GM19239 (cell line): ENCODE measurements at places on chromosomes 13 and 19.

DNA sequence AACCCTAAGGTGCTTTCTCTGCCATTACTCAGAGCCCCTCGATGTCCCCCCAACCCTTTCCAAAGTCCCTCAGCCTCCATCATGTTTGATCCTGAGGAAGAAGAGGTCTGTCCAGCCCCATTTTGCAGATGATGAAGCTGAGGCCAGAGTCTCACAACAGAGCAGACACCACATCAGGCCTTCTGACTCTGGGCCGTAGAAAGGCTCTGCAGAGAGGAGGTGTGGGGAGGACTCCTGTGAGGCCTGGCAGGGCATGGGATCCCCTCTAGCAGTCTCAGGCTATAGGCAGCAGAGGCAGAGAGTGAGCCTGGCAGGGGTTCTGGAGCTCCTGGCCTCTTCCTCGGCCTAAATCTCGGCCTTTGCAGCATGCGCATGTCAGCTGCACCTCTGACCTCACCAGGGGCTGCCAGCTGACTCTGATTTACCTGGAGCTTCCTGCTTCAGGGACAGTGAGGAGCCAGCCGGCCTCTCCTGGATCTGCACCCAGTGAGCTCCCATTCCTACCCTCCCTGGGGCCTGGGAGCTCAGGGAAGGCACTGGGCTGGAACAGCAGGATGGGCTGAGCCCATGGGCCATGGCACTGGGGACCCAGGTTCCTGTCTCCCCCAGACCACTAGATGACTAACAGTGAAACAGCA, 41.7 kb upstream of the VSTM2B start:
- no peak for DNase-seq

DNA sequence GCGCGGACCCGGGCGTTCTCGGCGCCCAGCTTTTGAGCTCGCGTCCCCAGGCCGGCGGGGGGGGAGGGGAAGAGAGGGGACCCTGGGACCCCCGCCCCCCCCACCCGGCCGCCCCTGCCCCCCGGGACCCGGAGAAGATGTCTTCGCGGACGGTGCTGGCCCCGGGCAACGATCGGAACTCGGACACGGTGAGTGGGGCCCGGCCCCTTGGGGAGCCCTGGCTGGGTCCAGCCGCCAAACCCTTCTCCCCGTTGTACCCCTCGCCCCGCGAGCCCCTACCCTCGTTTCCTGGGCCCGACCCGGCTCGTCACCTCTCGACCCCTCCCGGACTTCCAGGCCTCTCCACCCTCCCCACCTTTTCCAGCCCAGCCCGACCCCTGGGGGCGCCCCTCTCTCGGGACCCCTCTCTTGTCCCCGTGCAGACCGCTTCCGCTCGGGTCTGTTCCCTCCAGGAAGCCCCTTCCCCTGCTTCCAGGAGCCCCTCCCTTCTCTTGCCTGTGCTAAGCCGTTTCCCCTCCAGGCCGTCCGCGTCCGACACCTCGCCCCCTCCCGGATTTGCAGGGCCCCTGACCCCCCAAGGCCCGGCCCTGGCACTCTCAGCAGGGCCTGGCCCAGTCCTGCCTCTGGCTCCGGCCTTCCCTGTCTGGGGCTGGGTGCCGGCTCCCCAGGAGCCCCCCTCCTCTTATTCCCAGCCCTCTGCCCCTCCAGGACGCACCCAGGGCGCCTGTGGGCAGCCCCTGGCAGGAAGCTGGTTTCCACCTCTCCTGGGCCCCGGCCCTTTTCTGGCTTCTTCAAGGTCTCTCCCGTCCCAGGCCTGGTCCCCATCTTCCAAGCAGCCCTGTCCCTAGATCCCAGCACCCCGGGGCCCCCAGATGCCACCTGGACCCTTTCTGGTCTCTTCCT, 632 bp downstream of the MARK4 start:
- DNase-seq = peak; percentile 60

GRCh38 chr19:43318796-43319314, 34.6 kb upstream of the CD177 start:
- DNase-seq = no peak

DNA sequence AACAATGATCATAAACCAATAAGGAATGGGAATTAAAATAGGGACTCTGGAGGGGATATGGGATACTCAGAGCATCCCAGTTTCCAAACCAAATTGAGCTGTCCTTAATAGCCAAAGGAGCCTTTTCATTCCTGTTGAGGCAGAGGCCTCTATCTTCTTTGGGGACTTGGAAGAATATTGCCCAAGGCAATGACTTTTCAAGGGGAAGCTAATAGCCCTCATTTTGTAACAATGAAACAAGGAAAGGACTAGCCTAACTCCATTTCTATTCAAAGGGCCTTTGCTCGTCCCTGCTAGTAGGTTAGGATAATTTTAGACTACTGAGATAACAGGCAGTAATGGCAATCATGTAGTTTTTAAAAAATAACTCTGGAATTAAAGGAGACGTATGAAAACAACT, 789.8 kb upstream of the SLITRK5 start:
- no peak for DNase-seq

DNA sequence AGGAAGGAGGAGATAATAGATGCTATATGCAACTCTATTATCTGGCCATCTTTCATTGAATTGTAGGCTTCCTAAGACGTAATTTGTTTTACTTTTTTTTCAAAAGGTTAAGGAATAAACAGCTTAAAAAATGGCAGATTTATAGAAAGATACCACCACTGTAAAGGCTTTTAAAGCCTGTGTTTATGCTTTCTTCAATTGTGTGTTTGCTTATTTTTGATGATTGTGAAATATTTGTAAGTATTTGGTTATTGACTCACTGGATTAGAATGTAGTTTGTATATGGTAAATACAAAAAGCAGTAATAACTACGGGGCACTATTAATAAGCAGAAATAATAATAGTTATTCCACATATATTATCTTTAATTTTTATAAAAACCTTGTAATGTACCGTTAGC, 437.9 kb downstream of the KLF5 start:
- DNase-seq = no peak

GRCh38 chr13:113129921-113130750, 7.5 kb downstream of the F10 start:
- DNase-seq = no peak

- DNase-seq = no peak
Observed at GRCh38 chr19:12756150-12756883, 4.7 kb downstream of the BEST2 start.

- DNase-seq = no peak
Observed at GRCh38 chr13:106028911-106029310, 506.6 kb downstream of the EFNB2 start.

DNA sequence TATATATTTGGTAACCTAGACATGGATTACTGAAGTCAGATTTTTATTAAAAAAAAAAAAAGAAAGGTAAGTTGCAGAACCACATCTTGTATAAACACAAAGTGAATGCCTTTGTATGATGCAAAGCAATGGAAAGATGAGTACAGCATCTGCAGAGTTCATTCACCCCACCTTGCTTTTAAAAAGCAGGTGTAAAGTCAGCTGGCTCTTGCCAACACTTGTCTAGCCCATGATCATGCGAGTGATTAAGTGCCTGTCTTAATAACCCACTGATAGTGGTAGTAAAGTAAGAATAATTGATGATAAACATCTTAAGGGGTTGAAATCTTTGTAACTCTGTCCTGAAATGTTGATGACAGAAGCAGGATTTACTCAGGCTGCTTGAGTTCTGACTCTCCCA, 710.4 kb downstream of the EFNB2 start:
- DNase-seq = no peak

GRCh38 chr19:18264971-18265540, 9.2 kb downstream of the IQCN start:
- DNase-seq = no peak

GRCh38 chr19:45826934-45827333, 11.8 kb upstream of the RSPH6A start:
- DNase-seq = no peak

- DNase-seq = no peak
Observed at GRCh38 chr13:30698488-30699005, 36.8 kb upstream of the ALOX5AP start.

GRCh38 chr19:5765220-5765619, 19.3 kb downstream of the PRR22 start:
- DNase-seq = no peak

GRCh38 chr19:43524922-43525835, 1.8 kb downstream of the ETHE1 start:
- DNase-seq = no peak

DNA sequence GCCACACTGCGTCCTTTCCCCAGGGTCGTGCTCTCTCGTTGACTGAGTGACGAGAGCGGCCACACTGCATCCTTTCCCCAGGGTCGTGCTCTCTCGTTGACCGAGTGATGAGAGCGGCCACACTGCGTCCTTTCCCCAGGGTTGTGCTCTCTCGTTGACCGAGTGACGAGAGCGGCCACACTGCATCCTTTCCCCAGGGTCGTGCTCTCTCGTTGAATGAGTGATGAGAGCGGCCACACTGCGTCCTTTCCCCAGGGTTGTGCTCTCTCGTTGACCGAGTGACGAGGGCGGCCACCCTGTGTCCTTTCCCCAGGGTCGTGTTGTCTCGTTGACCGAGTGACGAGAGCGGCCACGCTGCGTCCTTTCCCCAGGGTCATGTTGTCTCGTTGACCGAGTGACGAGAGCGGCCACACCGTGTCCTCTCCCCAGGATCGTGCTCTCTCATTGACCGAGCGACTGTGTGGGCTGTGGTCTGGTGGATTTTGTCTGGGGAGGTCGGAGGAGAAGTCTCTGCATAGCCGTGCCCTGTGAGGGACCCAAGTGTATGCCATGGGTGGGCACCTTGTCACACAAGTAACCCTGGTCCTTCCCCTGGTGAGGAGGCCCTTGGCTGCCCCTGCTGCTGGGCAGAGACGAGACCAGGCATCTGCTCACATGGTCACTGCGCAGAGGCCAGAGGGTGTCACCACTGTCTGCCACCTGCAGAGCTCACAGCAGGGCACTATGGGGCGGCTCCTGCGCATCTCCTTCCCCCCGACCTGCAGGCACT, 107.7 kb downstream of the KDM4B start:
- DNase-seq = no peak

GRCh38 chr13:43058318-43058674, 34.9 kb downstream of the DNAJC15 start:
- DNase-seq = no peak

DNA sequence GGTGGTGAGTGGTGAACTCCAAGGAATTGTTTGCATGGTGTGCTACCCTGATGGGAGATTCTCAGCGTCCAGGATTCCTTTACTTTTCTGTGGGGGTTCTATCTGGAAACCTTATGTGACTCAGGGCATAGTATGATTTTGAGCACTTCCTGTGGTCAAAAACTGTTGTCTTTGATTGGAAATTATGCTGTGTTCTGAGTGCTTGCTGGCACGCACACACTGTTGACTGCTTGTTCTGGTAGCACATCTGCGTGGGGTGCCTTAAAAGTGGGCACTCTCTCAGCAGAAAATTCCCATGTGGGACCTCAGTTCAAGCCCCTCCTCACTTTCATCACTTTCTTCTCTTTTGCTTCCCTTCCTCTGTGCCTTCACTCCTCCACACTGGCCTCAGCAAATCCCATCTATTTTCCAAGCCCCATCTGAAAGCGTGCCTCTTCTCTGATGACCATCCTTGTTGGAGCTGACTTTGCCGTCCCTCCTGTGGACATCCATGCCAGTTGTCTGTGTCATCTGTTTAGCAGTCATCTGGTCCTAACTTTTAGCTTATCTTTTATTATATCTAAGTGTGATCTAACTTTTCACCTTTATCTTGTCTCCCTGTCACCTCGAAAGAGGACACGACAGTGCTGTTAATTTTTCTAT, 56.4 kb upstream of the NPAS1 start:
- DNase-seq = no peak

DNA sequence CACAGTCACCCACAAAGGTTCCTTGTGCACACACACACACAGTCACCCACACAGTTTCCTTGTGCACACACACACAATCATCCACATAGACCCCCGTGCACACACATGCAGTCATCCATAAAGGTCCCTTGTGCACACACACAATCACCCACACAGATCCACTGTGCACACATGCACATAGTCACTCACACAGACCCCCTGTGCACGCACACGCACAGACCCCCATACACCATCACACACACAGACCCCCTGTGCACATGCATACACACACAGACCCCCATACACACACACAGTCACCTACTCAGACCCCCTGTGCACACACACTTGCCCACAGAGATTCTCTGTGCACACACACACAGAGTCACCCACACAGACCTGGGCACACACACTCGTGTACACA, 107.1 kb downstream of the HSPH1 start:
- DNase-seq = no peak

DNA sequence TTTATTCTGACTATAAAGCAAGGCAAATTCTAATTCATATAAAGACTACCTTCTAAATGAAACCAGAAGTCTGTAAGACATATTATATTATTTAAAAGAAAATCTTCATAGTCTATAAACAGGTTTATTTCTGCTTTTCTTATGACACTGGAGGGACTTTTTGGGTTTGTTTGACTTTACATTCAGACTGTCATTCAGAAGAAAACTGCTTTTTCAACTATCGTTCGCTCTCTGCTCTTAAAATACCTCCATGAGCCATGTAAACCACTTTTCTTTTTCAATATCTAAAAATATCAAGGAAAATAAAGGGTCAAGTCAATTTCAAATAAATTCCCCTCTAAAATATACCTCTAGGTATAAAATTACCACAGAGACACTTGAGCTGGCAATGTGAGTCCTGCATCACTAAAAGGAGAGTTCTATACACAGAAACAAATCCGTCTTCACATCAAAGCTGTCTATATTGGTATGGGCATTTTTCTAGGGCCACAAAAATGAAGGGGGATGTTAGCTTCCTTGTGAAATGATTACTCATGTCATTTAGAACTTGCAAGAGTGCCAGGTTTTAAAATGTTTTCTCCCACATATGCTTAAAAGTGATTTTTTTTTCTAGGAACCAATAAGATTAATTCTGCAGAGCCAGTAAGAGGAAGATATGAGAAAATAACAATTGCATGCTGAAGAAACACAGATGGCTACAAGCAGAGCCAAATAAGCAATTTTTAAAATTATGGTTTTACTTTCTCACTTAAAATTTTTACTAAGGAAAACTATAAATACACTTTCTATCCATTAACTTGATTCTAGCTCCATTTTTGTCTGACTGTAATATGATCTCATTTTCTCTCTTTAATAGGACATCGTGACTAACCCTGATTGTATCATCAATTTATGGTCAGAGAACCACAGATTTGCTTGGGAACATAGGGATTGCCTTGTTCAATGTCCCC, 181.8 kb downstream of the TBC1D4 start:
- no peak for DNase-seq

DNA sequence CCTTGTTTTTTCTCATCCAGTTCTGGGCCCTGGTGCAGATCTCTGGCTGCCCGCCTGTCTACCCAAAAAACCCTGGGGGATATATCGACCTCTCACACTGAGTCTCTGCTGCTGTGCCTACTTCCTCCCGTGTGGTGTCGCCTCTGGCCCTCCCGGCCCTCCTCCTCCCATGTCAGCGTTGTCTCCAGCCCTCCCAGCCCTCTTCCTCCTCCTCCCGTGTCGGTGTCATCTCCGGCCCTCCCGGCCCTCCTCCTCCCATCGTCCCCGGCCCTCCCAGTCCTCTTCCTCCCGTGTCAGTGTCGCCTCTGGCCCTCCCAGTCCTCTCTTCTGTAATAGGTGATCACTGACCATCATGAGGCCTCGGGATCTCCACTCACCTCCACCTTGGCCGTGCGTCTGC, 81.8 kb downstream of the GPR12 start:
- DNase-seq = no peak
